Activated CD4-positive, CD25-positive, alpha-beta regulatory T cell (primary cell): ENCODE measurements at places on chromosomes 4 and X.

DNA sequence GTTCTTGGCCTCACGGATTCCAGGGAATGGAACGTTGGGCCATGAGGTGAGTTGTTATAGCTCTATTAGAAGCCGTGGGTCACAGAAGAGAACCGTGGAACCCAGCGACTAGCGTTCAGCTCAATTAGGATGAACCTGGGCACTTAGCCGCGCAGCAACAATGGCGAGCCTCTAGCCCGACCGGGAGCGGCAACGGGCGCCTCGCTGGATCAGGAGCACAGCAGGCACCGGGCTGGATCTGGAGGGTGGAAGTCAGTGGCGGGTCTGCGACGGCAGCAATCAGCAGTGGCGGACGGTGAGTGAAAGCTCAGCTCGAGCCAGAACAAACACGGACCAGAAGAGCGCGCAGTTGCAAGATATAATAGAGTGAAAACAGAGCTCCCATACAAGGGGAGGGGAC lies 34.2 kb downstream of the AGA start:
- DNase-seq, result no peak

DNA sequence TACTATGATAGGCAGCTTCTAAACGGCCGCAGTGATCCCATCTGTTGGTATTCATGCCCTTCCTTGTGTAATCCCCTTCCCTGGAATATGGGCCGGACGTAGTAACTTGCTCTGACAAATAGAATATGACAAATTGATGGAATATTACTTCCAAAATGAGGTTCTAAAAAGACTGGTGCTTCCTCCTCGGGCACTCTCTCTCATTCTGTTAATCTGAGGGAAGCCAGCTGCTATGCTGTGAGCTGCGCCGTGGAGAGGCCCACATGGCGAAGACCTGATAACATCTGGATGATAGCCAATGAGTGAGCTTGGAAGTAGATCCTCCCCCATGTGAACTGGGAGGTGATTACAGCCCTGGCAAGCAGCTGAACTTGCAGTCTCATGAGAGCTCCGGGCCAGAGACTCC lies 27.2 kb upstream of the SLC25A4 start:
- DNase-seq, result no peak

DNA sequence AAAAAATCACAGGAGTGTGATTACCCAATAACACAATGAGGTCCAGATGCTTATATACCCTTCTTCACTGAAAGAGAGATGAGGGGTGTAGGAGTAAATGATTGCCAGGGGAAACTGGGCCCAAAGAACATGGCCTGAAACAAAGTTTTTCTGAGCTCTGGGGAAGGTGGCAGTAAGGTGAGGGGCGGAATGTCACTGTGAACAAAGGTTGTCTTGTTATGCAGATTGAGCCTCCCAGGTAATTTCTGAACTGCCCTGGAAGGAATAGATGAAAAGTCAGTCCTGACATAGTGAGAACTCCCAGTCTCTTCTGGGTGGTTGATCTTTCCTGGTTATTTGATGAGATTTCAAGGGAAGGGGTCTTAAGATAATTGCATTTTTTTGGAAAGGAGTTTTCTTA lies 2.5 kb upstream of the TMEM47 start:
- DNase-seq, result no peak

DNA sequence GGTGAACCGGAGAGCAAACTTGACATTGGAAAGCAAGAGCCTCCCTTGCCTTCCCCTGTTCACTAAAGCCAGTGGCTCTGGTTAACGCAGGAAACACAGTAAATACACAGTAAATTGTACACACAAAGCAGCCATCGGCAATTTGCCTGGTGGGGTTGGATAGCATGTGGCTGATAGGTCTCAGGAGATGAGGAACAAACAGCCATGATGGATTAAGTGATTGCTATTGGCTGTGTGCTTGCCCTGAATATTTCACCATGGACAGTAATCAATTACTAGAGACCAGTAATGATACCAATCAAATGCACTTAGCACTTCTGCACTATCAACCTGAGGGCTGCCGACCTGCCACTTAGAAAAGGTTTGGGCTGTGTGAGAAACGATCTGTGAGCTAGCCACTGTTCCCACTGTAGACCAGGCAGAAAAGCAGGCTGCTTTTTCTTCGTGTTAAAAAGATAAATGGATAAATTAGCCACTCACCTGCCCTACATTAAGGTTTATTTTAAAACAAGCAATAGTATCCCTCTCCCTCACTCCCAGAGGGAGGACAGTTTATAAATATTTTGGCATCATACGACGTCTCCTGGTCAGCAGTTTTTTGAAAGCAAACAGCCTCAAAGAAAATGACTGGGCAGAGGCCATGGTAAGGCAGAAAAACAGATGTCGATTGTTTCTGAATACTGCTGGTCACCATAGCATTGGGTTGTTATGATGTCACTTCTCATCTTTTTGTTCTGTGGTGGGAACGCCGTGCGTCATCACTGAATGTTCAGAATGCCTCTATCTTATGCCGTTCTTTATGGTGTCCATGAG lies 167.1 kb downstream of the MAML3 start:
- no peak for DNase-seq

GRCh38 chr4:4455210-4455865 lies 68.4 kb downstream of the NSG1 start:
- no peak for DNase-seq

DNA sequence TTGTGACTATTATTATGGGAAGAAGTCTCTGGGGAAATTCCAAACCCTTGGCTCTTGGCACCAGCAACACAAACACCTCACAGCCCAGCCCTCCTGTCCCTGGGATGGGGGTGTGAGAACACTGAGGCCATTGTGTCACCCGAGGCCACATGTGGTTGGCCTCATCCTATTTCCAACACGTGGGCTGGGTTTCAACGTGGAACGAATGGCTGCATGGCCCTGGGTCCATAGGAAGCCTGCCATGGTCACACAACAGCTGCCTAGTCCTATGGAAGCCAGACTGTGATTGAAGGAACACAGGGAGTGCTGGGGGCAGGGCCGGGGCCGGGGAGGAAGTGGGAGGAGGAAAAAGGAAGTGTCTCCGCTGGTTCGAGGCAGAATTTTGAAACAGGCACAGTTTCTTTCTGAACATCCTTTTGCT lies 10.0 kb downstream of the CLCN4 start:
- DNase-seq, result no peak

- no peak for DNase-seq
Measured at GRCh38 chrX:109760209-109760921, 27.3 kb upstream of the ACSL4 start.

- no peak for DNase-seq
Measured at GRCh38 chrX:78106651-78106986, 2.6 kb downstream of the PGK1 start.

- no peak for DNase-seq
Measured at GRCh38 chr4:1516881-1517480, 110.7 kb upstream of the NKX1-1 start.

GRCh38 chr4:138736362-138736761 lies 279.2 kb upstream of the NOCT start:
- no peak for DNase-seq

DNA sequence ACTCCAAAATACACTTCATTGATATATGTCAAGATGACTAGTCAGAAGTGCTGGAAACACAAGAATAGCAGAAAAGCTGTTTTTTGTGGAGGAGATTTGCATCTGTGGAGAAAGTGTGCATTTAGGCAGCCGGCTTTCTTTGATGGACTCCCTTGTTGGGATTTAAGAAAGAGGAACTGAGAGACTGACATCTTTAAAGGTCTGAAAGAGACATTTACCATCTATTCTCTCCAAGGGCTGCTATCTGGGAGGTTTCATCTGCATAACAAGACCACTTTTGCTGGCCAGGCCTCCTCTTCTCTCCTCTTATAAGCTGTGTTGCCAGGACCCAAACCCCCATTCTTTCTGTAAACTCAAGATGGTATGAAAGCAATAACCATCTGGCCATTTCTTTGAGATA lies 1065.0 kb downstream of the NLGN4X start:
- DNase-seq, result no peak

DNA sequence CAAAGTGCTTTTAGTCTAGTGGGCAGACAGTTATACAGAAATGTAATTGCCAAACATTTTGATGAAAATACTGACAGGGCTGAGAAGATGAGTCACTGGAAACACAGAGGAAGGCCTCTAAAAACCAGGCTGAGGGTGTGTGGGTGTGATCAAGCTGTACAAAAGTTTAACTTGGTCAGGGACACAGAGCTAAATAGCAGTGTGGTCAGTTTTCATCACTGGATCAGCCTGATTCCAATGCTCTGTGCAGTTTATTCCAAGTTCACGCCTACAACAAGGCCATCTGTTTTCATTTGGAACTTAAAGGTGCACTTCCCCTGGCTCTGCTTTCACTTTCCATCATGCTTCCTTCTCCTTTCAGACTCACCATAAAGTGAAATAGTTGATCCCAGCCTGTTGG lies 10.6 kb downstream of the CENPVL3 start:
- DNase-seq, result no peak

DNA sequence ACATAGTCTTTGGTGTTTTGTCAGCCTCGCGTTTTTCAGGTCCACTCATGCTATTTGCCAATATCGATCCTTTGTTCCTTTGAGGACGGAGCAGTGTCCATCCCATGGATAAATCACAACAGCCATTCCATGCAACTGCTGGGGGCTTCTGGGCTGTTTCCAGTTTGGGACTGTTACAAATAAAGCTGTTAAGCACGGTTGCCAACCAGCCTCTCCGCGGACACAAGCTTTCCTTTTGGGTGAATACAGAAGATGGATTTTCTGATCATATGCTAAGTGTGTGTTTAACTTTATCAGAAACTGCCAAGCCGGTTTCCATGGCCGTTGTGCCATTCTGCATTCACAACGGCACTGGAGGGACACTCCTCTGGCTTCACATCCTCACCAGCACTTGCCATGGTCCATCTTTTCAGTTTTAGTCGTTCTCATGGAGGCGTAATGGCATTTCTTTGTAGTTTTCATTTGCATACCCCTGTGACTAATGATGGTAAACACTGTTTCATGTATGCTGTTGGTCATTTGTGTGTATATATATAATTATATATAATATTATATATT lies 67.8 kb downstream of the ABLIM2 start:
- no peak for DNase-seq

- DNase-seq, result no peak
Measured at GRCh38 chr4:28883211-28883610, 1837.0 kb upstream of the PCDH7 start.

GRCh38 chr4:26325191-26325590 lies 4.4 kb downstream of the RBPJ start:
- DNase-seq, result no peak

GRCh38 chr4:97952763-97953162 lies 190.5 kb downstream of the STPG2 start:
- no peak for DNase-seq

GRCh38 chrX:148658115-148658730 lies 157.8 kb downstream of the AFF2 start:
- DNase-seq, result no peak
